A549 treated with Mapracorat at 1 μM for 4 hours (cell line): ENCODE measurements at places on chromosomes 12 and 14. TPM values are rescaled to one million over a fixed set of nuclear protein-coding genes. Genes with fewer than 3 reads are reported as not detected.

The RTL1 gene
- 0.15 to 0.33 TPM (median 0.24 TPM) in 5 replicates for total RNA-seq

The NUP107 gene
- 55.4 to 70.1 TPM (median 65.9 TPM) in 5 replicates for total RNA-seq

The KIF26A gene
- 1.7 to 4.3 TPM (median 4.2 TPM) in 5 replicates for total RNA-seq

The NOVA1 gene
- total RNA-seq = 4.3 to 4.7 TPM (median 4.7 TPM) in 5 replicates

The KERA gene
- total RNA-seq = not detected in 5 replicates

The BDKRB1 gene
- 0.30 to 0.68 TPM (median 0.47 TPM) in 5 replicates for total RNA-seq

The P2RX2 gene
- not detected in 5 replicates for total RNA-seq

The ISM2 gene
- 0.29 to 0.64 TPM (median 0.35 TPM) in 5 replicates for total RNA-seq

The ENDOU gene
- total RNA-seq = not detected in 5 replicates

The MORN3 gene
- total RNA-seq = 0.10 to 0.34 TPM (median 0.30 TPM) in 5 replicates

The HSPB8 gene
- total RNA-seq = 14.1 to 21.0 TPM (median 16.5 TPM) in 5 replicates

The LBHD2 gene
- 0.21 to 0.56 TPM (median 0.26 TPM) in 4 of 5 replicates, not detected in the other for total RNA-seq

The GPR84 gene
- 0.09 to 0.15 TPM in 2 of 5 replicates, not detected in the others for total RNA-seq

The KRT2 gene
- not detected in 5 replicates for total RNA-seq

The DPF3 gene
- total RNA-seq = 0.10 to 0.72 TPM (median 0.24 TPM) in 5 replicates

The DHRS2 gene
- 5.4 to 8.5 TPM (median 6.2 TPM) in 5 replicates for total RNA-seq

The CLEC14A gene
- total RNA-seq = not detected in 5 replicates

The SMOC1 gene
- 14.9 to 22.8 TPM (median 17.4 TPM) in 5 replicates for total RNA-seq

The NAV3 gene
- total RNA-seq = 6.7 to 12.2 TPM (median 8.9 TPM) in 5 replicates

The MGAT4C gene
- 0.04 to 0.08 TPM in 2 of 5 replicates, not detected in the others for total RNA-seq

The C3AR1 gene
- not detected in 5 replicates for total RNA-seq

The IFNG-AS1 gene
- not detected in 5 replicates for total RNA-seq

The OR4K13 gene
- total RNA-seq = not detected in 5 replicates

The LRIG3 gene
- 3.6 to 5.2 TPM (median 4.7 TPM) in 5 replicates for total RNA-seq

The ZFHX2 gene
- total RNA-seq = 0.47 to 0.95 TPM (median 0.81 TPM) in 5 replicates

The RERG gene
- 0.21 to 0.32 TPM (median 0.27 TPM) in 5 replicates for total RNA-seq

The RHOF gene
- total RNA-seq = 85.6 to 105 TPM (median 102 TPM) in 5 replicates

The AQP6 gene
- total RNA-seq = 0.11 TPM in 1 of 5 replicates, not detected in the others

The GDF3 gene
- total RNA-seq = not detected in 5 replicates

The RND1 gene
- total RNA-seq = 4.3 to 8.4 TPM (median 5.8 TPM) in 5 replicates

The LRTM2 gene
- total RNA-seq = 0.05 TPM in 1 of 5 replicates, not detected in the others

The KCNJ8 gene
- total RNA-seq = 0.14 to 0.57 TPM (median 0.44 TPM) in 5 replicates
